Transverse colon (tissue), 4 donors: ENCODE measurements at places on chromosomes 1 and 21. TPM values are rescaled to one million over a fixed set of nuclear protein-coding genes. Genes with fewer than 3 reads are reported as not detected.
A peak's percentile ranks its signal among the peaks of the same experiment; 100 is the strongest.

TDRD10 gene
- not detected for total RNA-seq

HYI gene
- total RNA-seq = 71.1 TPM

GCSAML gene
- 0.14 TPM for total RNA-seq

VHLL gene
- total RNA-seq = not detected

PDE9A gene
- 384 TPM for total RNA-seq

PDZK1 gene
- 3.0 TPM for total RNA-seq

CAMSAP2 gene
- total RNA-seq = 8.9 TPM

DISP3 gene
- under 0.01 TPM for total RNA-seq

GRCh38 chr1:150995896-150996295, 10.8 kb downstream of the MINDY1 start:
- DNase-seq = no peak

GRCh38 chr1:170663404-170664092, 383 bp upstream of the PRRX1 start:
- no peak for DNase-seq

DNA sequence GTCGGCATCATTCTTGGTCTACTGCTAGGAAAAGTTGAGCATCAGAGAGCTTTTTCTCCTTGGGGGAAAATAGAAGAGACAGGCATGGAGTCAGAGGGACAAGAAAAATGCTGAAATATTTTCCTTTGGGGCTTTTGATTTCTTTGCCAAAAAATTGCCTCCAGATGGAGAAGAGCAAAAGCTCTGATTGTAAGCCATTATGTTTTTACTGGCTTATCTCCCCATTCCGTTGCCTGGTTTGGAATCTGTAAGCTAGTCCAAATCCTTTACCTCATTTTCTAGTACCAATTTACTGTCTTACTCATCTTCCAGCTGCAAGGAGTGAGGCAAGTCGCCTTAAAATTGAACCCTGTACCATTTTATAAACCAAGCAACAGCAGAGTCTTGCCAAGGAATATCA, 23.3 kb upstream of the NBL1 start:
- no peak for DNase-seq

DNA sequence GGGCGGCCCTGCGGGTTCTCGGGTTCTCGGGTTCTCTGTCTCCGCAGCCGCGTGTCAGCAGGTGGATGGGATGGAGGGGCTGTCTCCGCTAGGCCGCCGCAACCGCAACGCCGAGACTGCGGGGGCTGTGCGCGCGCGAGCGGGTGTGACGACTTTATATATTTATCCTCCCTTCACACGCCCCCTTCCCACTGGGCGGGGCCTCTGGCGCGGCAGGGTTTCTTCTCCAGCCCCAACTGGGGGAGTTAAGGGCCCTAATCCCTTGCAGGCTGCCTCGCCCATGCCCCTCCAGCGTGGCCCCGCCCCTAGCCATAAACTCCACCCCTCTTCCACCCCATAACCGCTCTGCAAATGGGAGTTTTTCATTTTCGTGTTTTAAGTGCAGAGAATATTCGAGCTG, 3.4 kb downstream of the IGSF21 start:
- DNase-seq = peak; percentile 16

GRCh38 chr1:56929492-56929891, 36.3 kb downstream of the C8B start:
- no peak for DNase-seq

- no peak for DNase-seq
These were observed 905.7 kb downstream of the PLA2G4A start for GRCh38 chr1:187734427-187734826.

- DNase-seq = peak; percentile 55
These were observed 10.8 kb downstream of the GPR3 start for GRCh38 chr1:27403065-27403726.

DNA sequence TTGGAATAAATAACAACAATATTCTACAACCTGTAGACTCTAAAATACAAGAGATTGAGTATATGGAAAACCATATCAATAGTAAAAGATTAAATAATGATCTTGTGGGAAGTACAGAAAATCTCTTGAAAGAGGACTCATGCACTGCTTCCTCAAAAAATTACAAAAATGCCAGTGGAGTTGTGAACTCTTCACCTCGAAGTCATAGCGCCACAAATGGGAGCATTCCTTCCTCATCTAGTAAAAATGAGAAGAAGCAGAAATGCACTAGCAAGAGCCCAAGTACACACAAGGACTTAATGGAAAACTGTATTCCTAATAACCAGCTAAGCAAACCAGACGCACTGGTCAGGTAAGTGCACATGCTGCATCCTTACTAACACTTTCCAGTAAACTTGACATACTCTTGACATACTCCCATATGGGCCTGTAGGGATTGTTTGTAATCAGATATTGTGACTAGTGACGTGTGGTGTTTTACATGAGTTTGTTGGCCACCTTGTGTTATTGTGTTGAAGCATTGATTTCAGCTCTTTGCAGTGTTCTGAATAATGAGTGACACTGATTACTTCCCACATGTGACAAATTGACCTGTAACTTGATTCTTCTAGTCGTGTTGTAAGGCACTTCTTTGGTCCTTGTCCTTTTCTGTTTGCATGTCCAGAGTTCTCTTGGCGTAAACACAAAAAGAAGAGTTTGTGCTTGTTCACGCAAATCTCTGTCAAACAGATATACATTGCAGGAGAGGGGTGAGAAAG, 28.0 kb downstream of the MACO1 start:
- DNase-seq = no peak

DNA sequence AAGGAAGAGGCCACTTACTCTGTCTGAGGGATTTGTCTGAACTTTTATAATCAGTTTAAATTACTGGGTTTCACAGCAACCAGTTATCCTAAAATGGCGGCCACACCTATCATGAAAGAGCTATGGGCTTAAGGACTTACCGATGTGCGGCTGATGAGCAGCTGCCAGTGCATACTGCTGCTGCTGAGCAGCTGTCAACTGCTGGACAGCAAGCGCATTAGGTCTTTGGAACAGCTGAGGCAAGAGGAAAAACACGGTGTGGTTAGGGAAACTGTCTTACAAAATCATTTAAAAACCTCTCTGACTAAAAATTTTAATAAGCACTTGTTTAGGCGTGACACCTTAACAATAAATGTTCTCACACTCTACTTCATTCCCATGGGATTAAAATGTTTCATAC, 72.6 kb upstream of the SDC3 start:
- no peak for DNase-seq

GRCh38 chr1:195462646-195463045, 1145.6 kb downstream of the KCNT2 start:
- DNase-seq = no peak

- peak; percentile 3 for DNase-seq
These were observed 19.5 kb upstream of the RNF223 start for GRCh38 chr1:1093610-1093943.

DNA sequence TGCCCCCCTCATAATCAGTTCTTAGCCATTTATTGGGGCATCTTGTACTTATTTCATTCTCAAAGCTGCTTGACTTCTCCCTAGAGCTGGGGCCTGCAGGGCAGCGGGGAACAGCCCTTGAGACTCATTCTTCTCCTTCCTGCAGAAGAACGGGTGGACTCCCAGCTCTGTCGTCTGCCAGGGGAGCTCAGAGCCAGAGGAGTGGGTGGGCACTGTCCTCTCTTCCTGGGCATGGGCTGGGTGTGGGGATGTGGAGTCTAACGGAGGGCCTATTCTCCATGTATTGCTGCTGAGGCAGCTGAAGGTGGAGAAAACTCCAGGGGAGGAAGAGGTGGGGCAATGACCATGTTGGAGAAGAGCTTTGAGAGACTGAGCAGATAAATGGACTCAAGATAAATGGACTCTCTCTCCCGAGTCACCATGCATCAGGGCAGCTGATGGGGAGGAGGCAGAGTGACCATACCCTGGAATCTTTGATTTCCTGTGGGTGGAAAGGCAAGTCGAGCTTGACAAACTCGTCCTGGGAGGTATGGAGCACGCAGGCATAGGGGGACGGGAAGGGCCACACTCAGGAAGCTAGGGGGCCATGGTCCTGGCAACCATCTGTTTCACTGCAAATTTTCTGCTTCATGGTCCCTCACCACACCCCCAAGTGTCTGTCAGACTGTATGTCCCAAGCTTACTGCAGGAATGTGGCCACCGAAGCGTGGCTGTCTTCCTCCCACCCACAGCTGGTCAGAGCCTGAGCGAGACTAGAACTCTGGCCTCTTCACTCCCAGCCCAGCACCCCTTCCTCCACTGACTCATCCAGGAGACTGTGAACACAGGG, 56.9 kb upstream of the ATP2B4 start:
- DNase-seq = no peak

DNA sequence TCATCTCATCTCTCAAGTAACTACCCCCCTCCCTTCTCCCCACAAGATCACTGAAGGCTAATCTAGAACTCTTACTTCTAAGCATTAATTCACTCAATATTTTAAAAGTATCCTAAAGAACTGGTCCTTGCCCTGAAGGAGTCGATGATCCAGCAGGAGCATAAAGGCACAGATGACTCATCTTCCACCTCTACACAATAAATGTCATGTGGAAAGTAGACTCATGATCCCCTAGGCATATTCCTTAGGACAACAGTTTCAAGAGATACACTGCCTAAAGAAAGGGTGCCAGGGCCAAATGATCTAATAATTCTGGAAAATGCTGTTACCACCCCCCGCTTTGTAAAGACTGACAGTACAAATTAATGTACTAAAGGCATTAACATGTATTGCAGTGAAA, 85.8 kb upstream of the DIRAS3 start:
- DNase-seq = no peak

DNA sequence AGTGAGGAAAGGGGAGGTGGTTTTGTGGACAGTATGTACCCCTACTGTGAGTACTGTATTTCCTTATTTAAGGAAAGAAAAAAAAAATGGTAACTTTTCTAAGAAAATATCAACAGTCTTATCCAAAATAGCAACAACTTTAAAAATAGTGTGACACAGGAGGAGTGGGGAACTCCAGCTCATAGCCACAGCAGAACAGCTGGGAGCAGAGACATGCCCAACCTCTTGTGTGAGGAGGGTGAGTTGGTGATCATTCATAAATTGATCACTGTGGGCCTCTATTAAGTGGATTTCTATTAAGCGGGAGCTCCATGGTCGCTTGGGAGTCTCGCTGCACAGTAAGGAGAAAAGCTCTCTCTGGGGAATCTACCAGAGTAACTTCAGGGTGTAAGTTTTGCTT, 158.8 kb upstream of the DUSP10 start:
- DNase-seq = no peak

DNA sequence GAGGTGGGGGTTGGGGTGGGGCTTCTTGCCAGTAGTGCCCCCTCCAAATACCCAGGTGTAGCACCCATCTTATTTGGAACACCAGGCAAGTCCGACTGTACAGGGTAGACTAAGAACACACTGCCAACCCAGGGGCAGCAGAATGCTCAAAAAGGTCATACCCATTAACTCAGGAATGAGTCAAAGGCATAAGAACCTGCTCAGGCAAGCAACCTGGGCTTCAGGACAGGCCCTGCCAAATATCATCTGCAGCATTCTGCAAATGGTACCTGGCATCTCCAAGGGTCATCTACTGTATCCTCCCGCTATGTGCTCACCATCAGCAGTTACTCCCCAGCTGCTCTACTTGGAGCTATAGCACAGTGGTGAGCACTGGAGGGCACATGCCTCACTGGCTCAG, 19.4 kb downstream of the PEA15 start:
- no peak for DNase-seq

GRCh38 chr1:29416267-29417146, 180.2 kb downstream of the PTPRU start:
- DNase-seq = no peak

GRCh38 chr21:28086861-28087581, 905.7 kb downstream of the LTN1 start:
- DNase-seq = no peak

GRCh38 chr1:204358605-204359004, 1.1 kb downstream of the PLEKHA6 start:
- DNase-seq = no peak

- DNase-seq = peak; percentile 46
These were observed 53.1 kb upstream of the CD55 start for GRCh38 chr1:207268337-207268736.

DNA sequence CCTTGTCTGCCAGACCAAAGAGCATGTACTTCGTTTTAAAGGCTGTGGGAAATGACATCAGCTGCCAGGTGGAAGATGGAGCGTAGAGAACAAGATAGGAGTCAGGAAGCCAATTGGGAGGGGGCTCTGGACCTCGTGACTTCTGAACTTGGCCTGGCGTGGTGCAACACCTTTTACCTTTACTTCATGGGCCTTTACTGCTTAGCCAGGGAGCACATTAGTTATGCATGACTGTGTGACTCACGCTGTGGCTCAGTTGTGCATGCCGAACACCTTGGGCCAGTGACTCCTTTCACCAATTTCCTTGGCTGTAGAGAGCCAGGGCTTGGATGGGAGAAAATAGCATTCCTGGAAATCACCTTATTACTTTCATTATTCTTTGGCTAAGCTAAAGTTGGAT, 7.2 kb downstream of the XCL1 start:
- no peak for DNase-seq

DNA sequence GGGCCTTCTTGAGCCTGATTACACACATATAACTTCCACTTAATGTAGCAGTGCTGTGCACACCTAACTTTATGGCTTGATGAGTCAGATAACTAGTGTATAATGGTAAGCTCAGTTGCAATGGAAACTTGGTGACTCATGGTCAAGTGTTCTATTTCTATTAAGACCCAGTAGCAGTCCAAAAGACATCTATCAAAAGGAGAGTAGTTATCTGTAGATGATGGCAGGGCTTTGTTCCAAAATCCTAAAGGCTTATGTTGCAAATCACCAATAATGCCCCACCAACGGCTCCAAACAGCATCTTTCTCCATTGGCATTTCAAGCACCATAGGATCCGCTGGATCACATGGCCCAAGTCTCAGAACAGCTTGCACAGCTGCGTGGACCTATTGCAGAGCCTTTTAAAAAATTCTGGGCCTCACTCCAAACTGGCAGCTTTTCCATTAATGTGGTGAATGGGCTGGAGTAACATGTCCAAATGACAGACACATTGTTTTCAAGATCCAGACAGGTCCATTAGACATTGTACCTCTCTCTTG, 566.8 kb upstream of the USP24 start:
- DNase-seq = peak; percentile 15

GRCh38 chr1:185367218-185367617, 50.2 kb upstream of the IVNS1ABP start:
- no peak for DNase-seq
